ENCODE measurements at places on chromosomes 16 and 17.

DNA sequence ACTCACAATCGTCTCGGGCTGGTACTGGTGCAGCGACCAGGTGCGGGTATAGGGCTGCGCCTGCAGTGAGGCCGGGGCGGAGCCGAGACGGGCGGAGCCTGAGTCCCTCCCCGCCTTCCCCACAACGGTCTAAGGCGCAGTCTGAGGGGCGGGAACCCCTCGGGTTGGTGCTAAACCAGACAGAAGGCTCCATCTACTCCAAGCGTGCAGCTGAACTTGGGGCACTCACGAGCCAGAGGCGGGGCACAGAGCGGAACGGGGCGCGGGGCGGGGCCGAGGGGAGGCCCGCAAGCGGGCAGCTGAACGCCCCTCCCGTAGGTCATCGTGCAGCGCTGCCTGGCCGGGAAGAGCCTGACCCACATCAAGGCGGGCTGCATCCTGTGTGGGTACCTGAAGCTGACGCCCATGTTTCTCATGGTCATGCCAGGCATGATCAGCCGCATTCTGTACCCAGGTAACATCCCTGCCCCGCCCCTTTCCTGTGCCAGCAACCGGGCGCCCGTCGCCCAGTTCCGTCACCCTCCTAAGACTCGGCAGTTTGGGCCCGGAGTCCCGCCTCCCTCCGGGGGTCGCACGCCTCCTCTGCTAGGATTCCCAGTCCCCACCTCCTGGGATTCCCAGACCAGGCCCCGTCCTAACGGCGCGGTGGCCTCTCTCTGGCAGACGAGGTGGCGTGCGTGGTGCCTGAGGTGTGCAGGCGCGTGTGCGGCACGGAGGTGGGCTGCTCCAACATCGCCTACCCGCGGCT lies 5.0 kb downstream of the SLC5A2 start:
- peak; percentile 32 for DNase-seq

GRCh38 chr16:65510850-65511249 lies 389.0 kb upstream of the CDH11 start:
- DNase-seq: no peak

DNA sequence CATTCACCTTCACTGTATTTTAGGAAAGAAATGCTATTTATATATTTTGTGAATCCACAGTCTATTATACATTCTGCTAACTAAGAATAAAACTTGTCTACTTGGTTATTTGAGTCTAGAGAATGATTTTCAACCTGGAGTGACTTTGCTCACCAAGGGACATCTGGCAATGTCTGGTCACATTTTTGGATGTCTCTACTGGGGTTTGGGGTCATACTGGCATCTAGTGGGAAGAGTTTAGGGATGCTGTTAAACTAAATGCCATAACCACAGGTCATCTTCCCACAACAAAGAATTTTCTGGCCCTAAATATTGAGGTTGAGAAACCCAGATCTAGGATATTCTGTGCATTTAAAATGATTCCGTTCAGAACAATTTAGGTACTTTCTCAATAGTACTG lies 26.0 kb downstream of the KCNJ16 start:
- peak; percentile 5 for DNase-seq

GRCh38 chr17:20073055-20073979 lies 64.2 kb downstream of the SPECC1 start:
- DNase-seq: no peak

GRCh38 chr17:59409336-59410048 lies 78.0 kb downstream of the YPEL2 start:
- DNase-seq: no peak

GRCh38 chr17:79849953-79850352 lies 10.7 kb upstream of the CBX4 start:
- no peak for DNase-seq

- no peak for DNase-seq
Measured at GRCh38 chr17:80119839-80120238, 18.5 kb downstream of the GAA start.

DNA sequence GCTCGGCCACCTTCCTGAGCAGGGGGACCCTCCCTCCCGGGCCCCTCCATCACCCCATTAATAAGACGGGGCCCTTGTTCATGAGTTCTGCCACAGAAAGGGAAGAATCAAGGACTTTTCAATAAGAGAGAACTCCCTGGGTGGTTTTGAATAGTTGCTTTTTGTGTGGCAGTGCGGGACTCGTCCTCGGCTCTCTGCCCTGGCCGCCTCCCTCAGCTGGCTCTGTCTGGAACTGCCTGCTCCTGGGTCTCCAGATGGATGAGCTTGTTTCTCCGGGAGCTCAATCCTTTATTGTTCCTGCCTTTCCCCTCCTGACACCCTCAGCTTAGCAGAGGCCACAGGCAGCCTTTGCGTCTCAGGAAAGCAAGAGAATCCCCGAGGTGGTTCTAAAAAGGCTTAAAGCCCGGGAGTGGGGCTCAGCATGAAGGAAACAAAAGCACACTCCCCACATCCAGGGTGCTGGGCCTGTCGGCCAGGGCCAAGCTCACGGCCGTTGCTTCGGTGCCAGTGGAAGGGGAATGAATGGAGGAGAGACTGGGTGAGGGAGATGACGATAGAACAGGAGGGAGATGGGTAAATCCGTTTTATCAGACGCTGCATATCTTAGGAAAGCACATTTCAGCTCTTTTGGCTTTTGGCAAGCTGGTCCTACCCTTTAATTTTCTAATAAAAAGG lies 60.2 kb downstream of the RAI1 start:
- no peak for DNase-seq

DNA sequence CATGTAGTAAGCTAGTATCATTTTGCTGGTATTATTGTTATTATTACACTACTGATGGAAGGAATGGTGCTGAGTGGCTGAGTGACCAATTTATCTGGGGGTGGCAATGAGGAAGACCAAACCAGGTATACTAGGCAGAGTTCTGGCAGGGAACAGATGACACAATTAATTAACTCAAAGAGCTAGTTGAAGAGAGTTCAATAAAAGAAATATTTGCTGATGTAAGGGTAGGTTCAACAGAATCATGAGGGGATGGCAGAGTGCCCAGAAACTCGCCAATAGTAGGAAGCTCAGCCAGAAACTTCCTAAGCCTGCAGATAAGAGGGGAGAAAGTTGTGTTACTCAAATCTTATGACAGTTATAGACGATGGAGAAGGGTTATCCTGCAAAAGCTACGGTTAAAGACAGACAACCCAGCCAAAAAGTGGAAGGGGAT lies 352.5 kb downstream of the KCNJ2 start:
- DNase-seq: no peak

DNA sequence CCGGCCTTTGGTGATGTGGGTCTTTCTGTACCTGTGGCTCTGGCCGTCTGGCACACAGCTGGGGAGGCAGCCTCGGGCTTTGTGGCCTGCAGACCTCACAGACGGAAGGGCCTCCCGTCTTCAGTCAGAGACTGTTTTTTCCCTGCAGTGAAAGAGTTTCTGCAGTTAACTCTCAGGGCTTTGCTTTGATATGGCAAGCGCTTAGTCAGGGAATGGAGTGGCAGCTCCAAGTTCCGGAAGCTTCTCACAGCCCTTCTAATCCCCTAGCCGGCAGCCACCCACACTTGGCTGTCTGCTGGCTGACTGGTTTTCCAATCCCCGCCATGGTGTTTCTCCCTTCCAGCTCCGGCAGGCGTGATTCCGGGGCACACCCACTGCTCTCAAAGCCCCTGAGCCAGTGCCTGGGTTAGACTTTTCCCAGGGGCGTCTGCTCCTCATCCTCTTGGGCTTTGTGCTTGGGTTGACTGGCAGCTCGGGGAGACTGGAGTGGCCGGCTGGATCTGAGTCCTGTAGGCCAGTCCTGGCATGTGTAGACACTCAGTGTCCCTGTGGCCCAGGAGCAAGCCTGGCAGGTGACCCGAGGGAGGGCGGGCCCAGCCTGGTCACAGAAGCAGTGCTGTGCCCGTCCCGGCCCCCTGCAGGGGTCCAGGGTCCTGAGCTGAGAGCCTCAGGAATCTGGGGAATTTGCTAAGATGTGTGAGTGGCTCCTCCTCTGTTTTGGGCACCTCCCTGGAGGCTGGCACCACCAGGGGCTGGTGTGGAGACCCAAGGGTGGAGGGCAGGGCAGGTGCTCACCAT lies 29.9 kb downstream of the BAIAP2 start:
- DNase-seq: no peak

GRCh38 chr17:27523712-27524111 lies 67.5 kb downstream of the KSR1 start:
- no peak for DNase-seq

GRCh38 chr16:391885-392335 lies 5.1 kb upstream of the NME4 start:
- peak; percentile 59 for DNase-seq

- DNase-seq: no peak
Measured at GRCh38 chr16:84229471-84229870, 10.3 kb downstream of the KCNG4 start.

- no peak for DNase-seq
Measured at GRCh38 chr17:82804442-82805191, 35.2 kb downstream of the ZNF750 start.

GRCh38 chr16:28623172-28623711 lies 13.4 kb upstream of the SULT1A1 start:
- DNase-seq: peak; percentile 87

DNA sequence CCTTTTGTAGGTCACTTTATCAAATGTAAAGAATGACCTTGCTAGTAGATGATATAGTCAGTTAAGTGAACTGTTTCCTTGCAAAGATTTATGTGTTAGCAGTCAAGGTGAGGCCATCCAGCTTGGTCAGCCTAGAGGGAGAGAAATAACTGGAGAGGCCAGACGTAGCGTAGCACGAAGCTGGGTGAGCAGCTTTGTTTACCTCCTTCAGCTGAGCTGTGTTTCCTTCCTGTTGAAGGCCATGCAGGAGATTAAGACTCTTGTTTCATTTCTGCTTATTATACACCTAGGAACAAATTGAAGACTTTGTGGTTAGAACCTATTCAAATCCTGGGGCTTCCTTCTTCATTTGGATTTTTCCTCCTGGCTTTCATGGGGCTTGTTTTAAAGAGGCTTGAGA lies 267.1 kb downstream of the PHKB start:
- no peak for DNase-seq

DNA sequence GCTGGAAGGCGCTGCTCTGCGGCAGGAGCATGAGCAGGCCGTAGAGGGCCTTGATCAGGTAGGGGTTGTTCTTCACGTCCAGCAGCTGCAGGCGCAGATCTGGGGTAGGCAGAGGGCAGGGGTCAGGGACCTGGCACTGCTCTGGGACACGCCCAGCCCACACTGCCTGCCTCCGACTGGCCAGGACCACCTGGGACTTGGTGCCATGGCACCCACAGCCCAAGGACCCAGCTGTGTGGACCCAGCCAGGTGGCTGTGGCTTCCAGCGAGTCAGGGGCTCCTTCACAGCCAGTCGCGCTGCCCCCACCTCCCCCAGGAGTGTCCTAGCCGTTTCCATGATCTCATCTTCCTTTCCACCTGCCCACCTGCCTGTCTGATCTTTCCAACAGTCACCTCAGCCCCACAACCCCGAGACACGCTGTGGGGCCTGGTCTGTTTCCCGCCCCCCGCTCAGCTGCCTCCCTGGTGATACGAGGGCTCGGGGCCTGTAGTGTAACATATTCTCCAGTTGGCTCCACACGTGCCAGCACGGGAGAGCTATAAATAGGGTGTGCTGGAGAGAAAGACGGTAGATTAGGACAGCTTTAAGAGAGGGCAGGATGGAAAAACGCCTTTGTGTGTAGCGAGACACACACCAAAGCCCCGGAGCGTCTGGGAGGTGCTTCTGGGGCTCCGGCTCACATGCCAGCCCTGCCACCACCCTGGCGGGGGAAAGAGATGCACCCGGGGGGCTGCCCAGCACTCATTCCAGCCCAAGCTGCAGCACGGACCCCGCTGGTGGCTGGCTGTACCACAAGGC lies 7.2 kb upstream of the MTSS2 start:
- DNase-seq: no peak

DNA sequence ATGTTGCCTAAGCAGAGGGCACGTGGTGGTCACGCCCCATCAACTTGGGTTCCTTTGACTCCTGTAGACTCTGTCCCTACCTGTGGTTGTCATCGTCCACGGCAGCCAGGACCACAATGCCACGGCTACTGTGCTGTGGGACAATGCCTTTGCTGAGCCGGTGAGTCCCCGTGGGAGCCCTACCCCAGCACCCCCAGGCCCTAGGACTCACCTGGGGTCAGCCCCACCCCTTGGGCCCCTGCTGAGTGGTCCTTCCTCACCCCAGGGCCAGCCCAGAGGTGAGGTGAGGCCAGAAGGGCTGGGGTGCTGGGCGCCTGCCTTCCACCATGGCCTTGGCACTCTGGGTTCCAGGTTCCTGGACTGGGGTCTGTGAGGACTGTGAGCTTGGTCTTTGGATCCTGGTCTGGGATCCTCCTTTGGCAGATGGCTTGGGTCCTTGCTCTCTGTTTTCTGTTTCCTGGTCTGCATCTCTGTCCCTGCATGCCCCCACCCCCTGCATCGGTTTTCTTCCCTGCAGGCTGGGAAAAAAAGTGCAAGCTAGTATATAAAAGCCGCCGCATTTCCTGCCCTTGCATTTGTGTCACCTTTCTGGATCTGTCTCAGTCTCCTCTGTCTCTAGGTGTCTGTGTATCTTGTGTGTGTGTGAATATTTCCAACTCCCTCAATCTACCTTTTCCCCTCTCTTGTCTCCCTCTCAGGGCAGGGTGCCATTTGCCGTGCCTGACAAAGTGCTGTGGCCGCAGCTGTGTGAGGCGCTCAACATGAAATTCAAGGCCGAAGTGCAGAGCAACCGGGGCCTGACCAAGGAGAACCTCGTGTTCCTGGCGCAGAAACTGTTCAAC lies 17.5 kb downstream of the STAT5A start:
- DNase-seq: no peak

- DNase-seq: no peak
Measured at GRCh38 chr17:56842577-56842976, 8.6 kb downstream of the DGKE start.

DNA sequence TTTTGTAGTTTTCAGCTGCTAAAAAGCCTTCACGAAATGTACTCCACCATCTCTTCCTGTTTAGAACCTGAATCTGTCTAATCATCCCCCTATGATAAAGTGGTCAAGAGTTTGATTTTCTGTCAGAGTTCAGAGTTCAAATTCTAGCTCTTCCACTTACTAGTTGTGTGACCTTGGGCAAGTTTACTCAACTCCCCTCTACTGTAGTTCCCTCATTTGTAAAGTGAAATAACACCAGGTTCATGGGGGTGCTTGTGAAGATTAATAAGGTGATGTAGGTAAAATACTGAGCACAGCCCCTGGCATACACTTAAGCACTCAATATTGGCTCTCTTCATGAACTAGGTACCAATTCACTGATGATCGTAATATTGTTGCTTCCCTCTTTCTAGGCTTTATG lies 1.2 kb upstream of the CDC6 start:
- DNase-seq: no peak
